ENCODE measurements at places on chromosomes 5 and 9.
A peak's percentile ranks its signal among the peaks of the same experiment; 100 is the strongest.

GRCh38 chr9:71663216-71663615 lies 105.1 kb downstream of the CEMIP2 start:
- DNase-seq: no peak

- no peak for DNase-seq
These were observed 114.2 kb downstream of the EFNA5 start for GRCh38 chr5:107556575-107556974.

GRCh38 chr5:156595132-156595787 lies 254.8 kb upstream of the PPP1R2B start:
- DNase-seq: no peak

GRCh38 chr9:73038089-73038509 lies 85.2 kb upstream of the ALDH1A1 start:
- DNase-seq: no peak

DNA sequence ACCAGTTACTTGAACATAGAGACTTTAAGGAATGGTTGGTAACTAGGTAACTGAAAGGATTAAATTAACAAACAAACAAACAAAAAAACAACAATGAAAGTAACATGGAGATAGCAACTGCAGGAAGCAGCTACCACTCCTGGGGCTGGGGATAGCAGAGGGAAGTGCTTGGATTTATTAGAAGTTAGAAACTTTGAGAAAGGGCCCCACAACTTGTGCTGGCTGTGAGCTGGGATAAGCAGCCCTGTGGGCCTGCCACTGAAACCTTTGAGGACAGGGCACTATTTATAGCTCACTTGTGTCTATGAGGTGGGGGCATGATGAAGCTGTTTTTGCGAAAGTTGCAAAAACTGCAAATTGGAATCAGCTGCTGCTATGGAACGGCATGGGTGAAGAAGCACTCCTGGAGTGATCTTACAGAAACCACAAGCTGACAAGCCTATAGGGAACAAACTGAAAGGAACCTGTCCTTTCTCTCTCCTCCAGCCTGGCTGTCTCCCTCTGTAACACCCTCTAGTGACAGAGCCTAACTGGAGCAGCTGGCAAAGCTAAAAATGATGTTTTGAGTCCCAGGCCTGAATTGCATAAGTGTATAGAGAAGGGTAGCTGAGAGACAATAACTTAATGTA lies 91.4 kb upstream of the RANBP6 start:
- DNase-seq: peak; percentile 15

DNA sequence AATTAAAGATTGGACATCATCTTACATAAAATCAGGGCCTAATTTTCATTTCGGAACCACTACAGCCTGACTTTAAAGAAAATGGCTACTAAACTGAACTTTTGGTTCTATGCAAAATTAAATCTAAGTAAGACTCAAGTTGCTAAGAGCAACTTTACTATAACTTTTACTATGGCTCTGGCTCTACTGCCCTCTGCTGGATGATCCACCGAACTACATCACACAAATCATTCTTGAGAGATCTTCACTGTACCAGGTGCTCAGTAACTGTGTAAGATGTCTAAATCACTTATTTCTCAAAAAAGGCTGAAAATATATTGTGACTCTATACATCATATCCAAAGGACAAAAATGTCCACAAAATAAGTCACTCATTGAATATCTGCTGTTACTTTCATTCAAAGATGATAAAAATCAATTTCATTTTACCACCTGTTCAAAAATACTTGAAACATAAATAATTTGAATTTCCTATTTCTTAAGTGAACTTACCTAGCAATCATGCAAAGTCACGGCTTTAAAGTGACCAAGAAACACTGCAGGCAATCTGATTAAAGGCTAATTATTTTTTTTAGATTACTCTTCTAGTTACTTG lies 13.5 kb downstream of the MOCS2 start:
- peak; percentile 85 for DNase-seq

DNA sequence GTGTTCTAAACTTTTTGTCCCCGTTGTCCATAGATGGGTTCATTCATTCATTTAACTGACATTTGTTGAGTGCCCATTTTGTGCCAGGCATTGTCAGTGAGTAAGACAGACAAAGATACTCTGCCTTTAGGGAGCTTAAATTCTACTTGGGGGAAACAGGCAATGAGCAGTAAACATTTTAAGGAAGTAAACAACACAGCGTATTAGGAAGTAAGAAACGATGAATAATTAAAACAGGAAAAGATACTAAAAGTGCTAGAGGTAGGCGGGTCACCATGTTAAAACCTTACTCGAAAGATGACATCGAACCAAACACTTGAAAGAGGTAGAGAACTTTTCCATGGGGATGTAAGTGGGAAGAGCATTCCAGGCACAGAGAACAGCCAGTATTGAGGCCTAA lies 5.5 kb upstream of the MAML1 start:
- DNase-seq: peak; percentile 33

- peak; percentile 20 for DNase-seq
These were observed 132.9 kb upstream of the ACO1 start for GRCh38 chr9:32251539-32251938.

- DNase-seq: peak; percentile 81
These were observed 25.2 kb downstream of the LNPEP start for GRCh38 chr5:96961053-96961452.

GRCh38 chr5:180126716-180127681 lies 55.4 kb upstream of the RNF130 start:
- DNase-seq: no peak

GRCh38 chr9:35116539-35116897 lies 856 bp upstream of the ATOSB start:
- no peak for DNase-seq

- DNase-seq: no peak
These were observed 252.9 kb downstream of the MLLT3 start for GRCh38 chr9:20369391-20369790.

DNA sequence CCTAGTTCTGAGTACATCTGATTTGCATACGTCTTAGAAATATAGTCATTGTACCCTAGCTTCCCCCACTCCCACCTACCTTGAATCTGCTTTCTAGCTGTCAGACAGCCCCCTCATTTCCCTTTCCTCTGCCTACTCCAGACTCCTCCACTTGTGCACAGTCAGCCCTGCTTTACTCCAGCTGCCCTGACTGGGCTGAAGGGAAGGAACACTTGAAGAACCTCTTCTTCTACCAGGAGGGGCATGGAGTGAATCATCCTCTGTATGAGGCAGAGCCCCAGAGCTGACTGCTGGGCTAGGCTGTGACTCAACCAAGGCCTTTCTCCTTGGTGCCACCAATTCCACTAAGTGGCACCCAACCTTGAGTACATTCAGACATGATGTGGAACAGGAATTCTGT lies 18.1 kb upstream of the ZFR start:
- peak; percentile 94 for DNase-seq

GRCh38 chr9:1170918-1171317 lies 120.8 kb downstream of the DMRT2 start:
- no peak for DNase-seq

- DNase-seq: no peak
These were observed 268.6 kb downstream of the CDH10 start for GRCh38 chr5:24376210-24376609.

DNA sequence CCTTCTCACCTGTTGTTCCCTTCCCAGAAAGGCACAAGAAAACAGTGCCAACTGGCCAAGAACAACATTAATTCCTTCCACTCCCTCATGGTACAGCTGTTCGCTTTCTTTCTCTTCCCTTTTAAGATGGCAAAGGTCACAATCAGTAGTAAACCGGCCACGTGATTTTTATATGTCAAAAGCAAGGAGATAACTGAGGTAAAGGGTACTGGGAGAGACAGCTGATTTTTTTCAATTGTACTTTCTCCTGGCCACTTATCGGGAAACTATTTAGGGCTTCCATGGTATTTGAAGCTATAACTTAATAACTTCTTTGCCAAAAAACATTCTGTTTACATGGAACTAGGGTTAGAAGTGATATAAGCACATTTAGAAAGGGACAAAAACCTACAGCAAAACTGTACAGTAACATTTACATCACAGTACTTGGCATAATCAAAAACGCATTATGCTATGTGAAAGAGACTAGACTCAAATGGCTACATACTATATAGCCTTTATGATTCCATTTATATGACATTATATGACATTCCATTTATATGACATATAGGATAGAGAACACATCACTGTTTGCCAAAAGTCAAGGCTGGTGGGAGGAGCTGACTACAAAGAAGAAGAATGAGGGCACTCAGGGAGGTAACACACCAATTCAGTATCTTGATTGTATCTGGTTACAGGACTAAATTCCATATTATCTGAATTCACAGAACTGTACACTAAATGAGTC lies 24.8 kb downstream of the PLPP1 start:
- no peak for DNase-seq

DNA sequence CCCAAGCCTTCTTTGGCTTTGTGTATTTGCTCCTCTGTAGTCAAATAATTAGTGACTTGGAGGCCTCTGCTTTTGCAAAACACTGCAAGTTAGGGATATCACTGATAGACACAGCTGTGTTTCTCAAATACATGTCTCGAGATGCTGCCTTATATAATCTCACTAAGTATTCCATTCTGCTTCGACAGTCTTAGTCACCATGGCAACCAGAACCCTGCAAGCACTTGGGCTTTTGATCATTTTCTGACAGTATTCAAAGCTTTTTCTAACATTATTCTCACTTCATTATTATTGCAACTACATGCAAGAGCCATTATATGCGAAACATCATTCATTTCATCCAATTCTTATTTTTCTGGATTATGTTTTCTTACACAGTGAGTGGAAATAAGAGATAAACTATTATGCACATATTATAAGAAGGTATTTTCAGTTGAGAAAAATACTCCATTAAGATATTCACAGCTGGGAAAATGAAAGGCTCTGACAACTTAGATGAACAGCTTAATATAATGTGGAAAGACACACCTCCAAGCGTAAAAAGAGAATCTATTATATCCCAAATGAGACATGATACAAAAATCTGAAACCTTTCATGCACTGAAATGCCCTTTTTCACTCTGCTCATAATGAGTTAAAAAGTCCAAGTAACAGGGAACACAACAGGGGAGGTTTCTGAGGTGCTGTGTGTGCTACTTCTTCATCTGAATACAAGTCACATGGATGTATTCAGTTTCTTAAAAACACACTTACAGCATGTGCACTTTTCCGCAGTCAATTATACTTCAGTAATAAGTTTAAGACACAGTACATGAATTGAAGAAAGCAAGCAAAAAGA lies 93.9 kb downstream of the SCAI start:
- no peak for DNase-seq

- no peak for DNase-seq
These were observed 16.5 kb upstream of the AFF4 start for GRCh38 chr5:132979976-132980375.

DNA sequence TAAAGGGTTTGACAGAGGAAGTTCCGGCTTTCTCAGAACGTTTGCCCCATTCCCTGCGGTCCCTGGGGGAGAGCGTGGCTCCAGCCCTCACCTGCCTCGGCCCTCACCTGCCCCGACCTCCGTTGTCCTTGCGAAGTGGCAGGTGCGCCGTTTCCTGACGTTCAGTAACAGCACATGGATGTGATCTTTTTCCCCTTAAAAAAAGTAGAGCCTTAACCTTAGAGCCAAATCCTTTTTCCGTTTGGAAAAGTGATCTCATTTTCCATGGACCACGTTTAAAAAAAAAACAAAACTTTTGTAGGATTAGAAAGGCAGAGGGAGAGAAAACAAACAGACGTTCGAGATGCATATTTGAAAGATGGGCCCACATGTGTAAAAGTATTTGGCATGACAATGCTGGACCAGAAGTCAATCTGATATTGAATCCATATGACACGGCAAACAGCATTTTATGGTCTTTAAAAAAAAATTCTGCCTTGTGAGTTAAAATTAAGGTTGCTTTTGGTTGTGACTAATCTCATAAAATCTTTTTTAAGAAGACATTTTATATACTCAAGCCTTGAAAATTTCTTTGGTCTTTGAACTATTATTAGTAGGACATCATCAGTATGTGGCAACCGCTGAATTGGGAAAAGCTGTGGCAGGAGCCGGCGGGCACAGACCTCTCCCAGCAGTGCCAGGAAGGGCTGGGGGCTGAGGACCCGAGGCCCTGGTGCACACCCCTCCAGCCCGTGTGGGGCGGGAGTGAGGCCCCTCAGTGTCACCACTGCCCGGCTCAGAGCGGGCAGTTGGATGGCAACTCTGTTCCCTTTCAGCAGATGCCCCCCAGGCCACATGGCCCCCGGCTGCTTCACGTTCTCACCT lies 42.5 kb upstream of the EXOC3 start:
- no peak for DNase-seq

DNA sequence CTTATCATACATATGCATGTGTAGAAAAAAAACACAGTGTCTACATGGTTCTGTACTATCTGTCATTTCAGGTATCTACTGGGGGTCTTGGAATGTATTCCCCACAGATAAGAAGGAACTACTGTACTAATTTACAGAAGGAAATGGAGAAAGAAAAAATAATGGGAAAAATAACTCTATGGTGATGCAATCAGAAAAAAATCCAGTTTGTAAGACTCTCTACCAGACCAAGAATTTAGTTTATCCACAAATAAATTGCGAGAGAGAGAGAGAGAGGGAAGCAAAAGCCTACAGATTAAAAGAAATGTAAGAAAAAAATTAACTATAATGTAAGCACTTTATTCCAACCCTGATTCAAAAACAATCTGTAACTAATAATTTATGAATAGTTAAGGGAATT lies 708.6 kb upstream of the ZNF608 start:
- no peak for DNase-seq

DNA sequence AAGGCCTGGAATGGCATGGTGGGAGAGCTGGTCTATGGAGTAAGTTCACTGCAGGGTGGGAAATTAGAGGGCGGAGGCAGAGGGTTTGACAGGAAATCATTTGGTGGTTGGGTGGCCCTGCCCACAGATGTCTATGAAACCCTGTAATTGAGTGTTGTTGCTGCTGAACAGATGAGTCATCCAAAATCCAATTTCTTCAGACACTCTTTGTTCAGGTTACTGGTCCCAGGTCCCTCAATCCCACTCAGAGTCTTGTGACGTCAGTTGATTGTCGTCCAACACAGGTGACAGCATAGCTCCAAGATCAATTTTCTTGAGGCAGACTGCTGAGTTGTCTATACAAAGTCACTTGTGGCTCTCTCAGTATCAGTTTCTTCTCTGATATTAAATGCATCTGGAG lies 208.6 kb downstream of the GRIA1 start:
- no peak for DNase-seq

DNA sequence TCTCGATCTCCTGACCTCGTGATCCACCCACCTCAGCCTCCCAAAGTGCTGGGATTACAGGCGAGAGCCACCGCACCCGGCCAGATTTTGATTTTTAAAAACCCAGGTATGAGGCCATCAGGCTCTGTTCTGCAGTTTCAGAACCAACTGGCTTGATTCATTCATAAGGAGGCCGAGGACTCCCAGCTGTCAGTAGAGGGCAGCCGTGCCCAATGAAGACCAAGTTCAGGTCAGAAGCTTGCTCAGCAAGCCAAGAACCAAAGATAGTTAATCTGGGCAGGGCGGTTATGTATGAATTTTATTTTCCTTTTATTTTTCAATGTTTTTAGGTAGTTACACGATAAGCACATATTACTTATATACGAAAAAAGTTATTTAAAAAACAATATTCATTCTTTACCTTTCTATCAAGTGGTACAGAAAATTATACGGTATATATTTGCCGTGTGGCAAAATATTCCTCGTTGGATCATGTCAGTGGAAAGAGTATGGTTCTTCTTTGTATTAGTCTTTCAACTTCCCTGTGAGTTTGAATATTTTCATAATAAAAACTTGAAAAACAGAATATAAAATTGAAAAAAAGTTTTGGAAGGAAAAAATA lies 18.0 kb downstream of the MGAT1 start:
- DNase-seq: peak; percentile 55
